ENCODE measurements at places on chromosomes 3 and 15.

DNA sequence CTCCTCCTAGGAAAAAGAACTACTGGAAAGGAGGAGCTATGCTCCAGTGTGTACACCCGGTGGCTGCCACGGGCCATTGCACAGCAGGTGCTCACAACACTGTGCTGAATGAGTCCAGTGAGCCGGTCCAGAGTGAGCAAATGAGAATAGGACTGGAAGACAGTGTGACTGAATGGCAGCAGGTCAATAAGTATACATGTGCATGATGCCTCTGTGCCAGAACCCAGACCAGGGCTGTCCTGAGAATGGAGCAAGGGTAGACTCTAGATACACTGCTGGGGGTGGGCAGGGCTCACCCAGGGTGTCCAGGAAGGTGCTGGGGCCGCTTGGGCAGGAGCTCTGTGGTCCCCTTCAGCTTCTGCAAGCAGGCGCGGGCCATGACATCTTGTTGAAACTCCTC lies 8.3 kb downstream of the POLG start:
- DNase-seq: no peak

DNA sequence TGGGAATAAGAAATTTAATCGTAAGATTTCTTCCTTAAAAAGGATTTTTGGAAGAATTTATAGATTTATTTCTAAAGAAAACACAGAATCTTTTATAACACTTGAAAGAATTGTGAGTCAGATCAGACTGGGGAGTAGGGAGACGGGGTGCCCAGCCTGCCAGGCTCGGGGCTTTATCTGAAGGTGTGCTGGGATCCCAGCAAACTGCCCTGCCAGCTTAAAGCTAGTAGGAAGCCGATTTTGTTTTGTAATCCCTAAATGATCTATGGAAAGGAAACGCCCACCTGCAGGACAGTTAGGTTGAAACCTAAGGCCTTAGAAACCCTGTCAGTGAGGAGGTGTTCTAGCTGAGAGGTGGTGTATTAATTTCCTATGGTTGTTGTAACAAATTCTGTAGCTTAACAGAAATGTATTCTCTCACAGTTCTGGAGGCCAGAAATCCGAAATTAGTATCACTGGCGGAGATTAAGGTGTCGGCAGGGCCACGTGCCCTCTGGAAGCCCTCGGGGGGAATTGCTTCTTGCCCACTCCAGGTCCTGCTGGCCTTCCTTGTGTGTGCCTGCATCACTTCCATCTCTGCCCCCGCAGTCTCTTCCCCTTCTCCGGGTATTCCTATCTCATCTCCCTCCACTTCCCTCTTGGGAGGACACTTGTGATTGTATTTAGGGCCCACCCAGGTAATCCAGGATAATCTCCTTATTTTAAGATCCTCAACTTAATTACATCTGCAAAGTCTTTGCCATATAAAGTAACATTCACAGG lies 19.3 kb upstream of the RAB6B start:
- DNase-seq: no peak

- peak; percentile 51 for DNase-seq
These were observed at the start of gene CAND2 for GRCh38 chr3:12796171-12797123. TSS of gene CAND2 (plus strand) at chr3:12796680. CDS start at chr3:12796721, 41 bp downstream.

DNA sequence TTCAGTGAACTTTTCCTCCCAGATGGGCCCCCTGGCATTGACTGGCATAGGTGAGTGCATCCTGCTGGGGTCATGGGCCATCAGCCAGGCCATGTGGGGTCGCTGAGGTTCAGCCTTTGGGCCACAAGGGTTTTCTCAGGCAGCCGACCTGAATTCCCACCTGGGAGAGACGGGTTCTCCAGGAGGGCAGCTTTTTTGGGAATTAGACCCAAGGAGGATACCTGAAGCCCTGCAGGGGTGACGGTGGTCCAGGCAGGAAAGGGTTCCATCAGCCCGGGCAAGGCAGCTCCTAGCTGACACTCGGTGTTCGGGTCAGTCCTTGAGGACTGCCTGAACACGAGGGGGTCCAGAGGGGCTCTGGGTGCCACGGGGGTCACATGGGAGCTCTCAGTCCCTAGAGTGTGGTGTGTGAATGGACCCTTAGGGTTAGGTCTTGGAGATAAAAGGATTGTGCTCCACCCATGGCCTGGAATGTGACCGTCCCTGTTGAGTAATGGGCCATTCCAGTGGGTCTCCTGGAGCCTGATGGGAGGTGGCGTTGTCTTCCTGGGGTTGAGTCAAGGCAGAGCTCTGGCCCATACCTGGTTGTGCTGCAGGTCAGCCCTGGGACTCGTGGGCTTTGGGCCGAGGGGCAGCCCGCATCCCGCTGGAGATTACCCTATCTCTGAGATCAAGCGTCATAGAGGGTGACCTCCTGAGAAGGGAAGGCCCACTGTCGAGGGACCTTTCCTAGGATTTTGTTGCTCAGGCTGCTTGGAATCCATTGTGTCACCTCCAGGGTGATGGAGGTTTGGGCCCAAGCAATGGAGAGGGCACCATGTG lies 192.8 kb downstream of the UBE3A start:
- DNase-seq: no peak

DNA sequence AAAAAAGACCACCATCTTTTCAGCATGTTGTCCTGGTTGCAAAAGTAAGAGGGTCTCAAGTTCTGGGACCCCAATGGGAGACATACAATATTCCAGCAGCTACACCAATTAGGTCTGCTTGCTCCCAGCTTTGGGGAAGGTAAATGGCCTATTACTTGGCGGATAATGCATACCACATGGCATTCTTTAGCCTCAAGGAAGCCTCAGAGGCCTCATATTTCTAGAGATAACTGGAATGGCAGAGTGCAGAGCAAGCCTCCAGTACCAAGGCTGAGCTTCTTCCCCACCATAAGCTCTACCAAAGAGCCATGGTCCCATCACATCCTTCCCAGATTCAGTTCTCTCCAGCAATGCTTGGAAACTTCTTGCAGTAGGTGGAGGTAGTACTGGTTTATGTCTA lies 493.8 kb downstream of the SHQ1 start:
- no peak for DNase-seq

DNA sequence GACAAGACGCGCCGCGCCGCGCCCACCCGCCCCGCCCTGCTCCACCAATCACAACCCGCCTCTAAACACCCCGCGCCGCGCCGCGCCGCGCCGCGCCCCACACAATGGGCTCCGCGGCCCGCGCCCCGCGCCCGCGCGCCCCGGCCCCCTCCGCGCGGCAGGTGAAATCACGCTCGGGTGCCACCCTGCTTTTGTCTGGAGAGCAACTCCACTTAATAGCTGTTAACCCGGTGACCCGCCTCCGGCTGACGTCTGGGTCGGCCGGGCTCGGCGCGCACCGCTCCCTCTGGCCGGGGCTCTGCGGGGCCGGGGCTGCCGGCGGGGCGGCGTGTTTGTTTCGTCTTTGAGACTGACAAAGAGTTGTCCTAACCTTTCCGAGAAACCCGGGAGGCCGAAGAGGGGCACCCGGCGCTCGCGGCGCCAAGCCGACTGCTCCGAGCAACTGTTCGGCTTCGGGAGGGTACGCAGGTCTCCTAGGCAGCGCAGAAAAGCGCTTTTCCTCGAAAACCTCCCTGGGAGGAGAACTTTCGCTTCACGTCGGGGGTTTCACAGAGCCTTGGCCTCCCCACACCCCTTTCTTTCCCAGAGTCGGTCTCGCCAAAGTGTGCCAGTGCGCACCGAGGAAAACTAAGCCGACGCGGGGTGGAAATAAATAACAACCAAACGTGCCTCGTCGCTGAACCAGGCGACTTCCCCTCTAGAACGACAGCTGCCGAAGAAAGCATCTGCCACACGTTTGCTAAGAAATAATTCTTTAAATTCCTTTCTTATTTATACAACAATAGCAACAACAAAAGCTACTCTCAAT lies 518.4 kb downstream of the FOXP1 start:
- DNase-seq: no peak

DNA sequence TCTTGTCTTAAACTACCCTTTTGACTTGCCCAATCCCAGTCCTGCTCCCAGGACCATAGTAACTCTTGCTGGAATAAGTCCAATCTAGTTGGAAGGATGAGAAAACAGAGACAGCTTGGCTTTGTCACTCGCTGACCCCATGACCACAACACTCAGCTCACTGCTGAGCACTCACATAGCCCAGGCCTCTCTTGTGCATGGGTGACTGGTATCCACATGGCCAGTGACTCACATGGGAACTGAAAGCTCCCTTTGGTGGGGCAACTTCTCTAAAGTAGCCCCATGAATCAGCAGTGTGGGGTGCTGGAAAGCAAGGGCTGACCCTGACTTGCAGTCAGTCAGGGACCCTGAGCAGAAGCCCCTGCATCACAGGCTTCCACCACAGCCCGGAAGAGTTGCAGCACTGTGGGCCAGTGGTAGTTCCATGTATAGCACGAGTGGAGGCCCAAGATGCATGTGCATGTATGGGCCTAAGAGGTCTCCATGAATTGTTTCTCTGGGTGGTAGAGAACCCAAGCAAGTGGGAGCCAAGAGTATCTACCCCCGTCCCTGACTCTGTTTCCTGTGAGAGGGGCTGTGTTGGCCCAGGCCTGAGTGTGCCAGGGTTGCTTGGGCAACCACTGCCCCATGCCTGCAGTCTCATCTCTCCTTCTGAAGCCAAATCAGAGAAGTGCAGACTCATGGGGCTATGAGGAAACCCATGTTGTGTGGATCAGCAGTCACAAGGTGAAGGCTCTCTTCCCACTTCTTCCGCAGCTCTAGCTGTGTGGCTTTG lies 62.1 kb upstream of the XCR1 start:
- DNase-seq: no peak

DNA sequence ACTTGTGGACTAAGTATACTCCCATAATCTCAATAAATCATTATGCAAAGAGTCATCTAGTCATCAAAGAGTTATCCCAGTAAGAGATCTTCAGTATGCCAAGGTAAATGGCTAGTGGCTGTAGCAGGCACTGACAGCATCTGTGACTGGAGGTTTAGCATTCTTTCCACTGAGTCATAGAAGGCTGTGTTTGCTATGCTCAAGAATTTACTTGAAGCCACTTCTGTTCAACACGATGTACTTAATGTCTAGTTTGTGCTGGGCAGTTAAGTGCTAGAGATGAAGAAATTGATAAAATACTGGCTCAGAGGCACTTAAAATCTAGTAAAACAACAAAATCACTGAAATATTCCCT lies 13.0 kb downstream of the ZBED2 start:
- DNase-seq: no peak

DNA sequence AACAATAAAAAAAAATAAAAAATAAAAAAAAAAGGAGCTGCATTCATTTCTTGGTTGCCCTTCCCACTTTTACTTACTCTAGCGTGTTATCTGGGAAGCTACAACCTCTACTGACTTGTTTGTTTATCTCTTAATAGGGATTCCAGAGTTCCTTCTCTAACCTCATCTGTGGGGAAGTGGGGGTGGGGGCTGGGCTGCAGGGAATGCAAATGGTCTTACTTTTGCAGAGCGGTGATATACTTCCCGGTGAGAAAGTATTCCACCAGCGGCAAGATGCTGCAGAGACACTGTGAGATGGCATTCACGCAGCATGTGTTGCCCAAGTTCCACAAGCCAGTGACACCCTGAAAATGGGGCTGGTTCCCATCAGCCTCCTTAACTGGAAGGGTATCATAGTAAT lies 2.1 kb downstream of the USP50 start:
- no peak for DNase-seq

- no peak for DNase-seq
These were observed 8.2 kb downstream of the GRIP2 start for GRCh38 chr3:14531856-14532395.

GRCh38 chr3:169564883-169565282 lies 98.6 kb downstream of the MECOM start:
- DNase-seq: no peak

DNA sequence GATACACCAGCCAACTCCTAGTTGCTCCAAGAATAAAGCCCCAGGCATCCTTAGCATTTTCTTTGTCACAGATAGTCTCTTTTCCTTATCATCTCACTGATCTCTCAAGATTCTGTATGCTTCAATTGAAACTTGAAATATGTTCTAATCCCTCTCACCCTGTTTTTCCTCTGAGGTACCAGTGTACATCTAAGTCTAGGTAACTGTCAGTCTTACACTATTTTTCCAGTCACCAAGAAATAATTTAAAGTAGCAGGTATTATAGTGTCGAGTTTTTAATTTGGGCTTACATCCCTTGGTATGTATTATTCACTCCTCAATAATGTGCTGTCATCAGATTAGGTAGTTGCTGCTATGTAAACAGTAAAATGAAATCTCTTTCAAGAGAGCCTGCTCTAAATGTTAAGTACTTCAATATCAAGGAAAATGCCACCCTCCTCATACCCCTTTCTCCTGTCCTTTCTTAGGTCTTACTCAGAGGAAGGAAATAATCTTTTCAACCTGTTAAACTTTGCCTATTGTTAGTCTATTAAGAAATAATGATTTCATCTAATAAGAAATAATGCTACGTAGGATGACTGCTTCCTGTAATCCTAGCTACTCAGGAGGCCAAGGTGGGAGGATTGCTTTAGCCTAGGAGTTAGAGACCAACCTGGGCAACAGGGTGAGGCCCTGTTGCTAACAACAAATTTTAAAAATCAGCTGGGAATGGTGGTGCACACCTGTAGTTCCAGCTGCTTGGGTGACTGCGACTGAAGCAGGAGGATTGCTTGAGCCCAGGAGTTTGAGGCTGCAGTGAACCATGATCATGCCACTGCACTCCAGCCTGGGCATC lies 39.8 kb downstream of the TSC22D2 start:
- DNase-seq: no peak

DNA sequence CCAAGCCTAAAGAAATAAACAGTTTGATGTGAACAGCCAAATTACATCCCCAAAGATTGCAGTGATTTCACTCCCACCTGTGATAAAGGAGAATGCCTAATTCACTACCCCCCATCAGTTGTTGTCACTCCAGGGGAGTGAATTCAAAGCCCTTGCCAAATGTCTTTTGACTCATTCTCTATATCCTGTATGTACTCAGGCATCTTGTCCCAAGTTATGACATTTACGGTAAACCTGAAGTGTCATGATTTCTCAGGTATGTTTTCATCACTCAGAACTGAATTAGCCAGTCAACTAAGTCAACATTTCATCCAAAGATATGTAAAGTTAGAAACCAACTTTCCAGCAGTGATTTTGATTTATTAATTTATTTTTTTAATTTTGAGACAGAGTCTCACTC lies 22.0 kb upstream of the HERC1 start:
- no peak for DNase-seq

GRCh38 chr3:139718415-139718814 lies 40.6 kb upstream of the NMNAT3 start:
- DNase-seq: no peak

DNA sequence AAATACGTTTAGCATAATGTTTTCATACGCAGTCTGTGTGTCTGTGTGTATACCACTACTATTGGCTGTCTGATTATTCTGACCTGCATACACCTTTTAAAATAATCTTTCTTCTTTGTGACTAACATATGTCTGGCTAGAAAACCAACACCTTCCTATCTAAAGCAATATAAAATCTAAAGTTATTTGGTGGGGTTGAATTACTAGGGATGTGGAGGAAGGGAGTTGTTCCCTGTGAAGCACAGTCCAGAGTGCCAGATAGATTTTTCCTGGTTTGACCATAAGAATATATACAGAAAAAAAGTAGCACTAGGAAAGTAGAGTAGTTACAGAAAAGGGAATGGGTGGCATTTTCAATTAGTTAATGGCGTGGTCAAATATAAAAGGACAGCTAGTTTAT lies 918.8 kb downstream of the NAALADL2 start:
- no peak for DNase-seq

DNA sequence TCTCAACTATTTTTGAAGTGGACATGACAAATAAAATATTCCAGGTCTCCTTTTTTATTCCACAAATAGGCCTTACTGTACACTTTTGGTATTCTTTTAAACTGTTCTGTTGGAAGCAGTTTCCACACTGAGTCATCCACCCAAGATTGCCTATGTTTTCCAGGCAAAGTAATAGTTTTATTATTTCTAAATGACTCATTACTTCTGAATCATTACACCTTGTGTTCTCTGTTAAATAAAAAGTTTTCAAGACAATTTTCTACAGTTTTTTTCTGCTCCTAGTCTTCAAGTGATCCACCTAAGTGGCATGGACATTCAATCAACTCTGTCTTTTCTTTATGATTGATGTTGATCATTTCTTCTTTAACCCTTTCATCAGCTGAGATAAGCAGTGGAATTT lies 26.5 kb downstream of the PPP2R3A start:
- no peak for DNase-seq

All from NCI-H774 (cell line).